ENCODE measurements at places on chromosomes 11 and 22.

GRCh38 chr11:27352781-27353180 is 10.2 kb downstream of the CCDC34 start:
- DNase-seq, result no peak

DNA sequence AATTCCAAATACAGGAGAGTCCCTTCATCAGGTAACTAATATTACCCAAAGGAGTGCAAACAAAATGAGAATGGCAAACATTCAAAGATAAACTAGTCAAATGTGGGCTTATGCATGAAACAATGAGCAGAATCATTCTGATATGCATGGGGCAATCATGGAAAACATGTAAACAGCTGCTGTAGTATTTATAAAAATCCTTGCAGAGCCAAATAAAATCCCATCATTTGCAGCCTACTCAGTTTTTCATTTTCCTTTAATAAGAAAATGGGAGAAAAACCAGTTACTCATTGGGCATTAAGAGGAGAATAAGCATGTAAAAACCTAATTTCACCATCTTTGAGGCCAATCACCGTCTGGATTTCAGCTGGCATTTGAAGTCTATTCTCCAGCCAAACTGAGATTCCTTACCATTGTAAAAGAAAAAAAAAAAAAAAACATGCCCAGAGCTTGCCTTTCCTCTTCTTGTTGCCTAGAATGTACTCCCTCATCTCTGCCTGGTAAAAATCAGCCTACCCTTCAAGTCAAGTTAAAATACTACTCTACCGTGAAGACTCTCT is 249.1 kb downstream of the TTC28 start:
- DNase-seq, result no peak

DNA sequence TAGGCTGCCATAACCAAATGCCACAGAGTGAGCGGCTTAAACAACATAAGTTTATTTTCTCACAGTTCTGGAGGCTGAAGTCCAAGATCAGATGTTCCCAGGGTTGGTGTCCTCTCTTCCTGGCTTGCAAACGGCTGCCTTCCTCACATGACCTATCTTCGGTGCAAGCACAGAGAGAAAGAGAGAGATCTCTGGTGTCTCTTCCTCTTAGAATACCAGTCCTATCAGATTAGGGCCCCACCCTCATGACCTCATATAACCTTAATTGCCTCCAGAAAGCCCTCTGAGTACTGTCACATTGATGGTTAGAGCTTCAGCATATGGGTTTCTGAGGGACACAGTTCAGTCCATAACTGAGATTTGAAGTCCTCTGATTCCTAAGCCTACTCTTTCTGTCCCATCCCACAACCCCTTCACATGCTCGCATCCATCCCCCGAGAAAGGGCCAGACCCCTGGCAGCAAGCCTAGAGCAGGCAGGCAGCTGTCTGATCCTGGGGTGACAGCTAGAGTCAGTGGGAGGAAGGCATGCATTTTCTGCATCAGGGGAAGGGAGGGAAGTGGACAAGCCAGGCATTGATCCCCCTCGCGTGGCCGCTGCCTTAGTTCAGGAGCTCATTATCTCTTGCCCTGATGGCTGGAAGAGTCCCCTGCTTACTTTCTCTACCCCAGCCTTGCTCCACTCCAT is 114.1 kb downstream of the FAR1 start:
- no peak for DNase-seq

GRCh38 chr11:72971192-72971967 is 157.2 kb downstream of the ATG16L2 start:
- no peak for DNase-seq

DNA sequence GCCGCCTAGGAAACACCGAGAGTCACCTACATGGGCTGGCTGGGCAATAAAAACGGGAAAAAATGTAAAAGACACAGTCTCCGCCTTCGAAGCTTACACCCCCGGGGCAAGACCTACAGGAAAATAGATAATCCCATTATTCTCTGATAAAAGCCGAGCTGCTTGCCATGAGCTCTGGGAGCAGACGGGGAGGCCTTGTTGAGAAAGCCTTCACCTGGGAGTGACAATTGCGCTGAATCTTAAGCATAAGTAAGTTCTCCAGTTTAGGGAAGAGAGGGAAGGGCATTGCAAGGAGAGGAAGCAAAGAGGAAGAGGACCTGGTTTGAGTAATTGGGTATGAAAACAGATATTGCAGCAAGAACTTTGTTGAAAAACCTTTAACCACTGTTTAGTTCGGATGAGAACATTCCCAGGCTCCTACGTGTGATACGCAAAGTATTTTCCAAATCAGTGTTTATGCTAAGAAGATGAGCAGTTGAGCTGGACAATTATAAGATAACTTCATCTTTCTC is 813 bp upstream of the BTBD10 start:
- DNase-seq, result no peak

- no peak for DNase-seq
Measured at GRCh38 chr11:23772081-23772480, 724.8 kb upstream of the LUZP2 start.

DNA sequence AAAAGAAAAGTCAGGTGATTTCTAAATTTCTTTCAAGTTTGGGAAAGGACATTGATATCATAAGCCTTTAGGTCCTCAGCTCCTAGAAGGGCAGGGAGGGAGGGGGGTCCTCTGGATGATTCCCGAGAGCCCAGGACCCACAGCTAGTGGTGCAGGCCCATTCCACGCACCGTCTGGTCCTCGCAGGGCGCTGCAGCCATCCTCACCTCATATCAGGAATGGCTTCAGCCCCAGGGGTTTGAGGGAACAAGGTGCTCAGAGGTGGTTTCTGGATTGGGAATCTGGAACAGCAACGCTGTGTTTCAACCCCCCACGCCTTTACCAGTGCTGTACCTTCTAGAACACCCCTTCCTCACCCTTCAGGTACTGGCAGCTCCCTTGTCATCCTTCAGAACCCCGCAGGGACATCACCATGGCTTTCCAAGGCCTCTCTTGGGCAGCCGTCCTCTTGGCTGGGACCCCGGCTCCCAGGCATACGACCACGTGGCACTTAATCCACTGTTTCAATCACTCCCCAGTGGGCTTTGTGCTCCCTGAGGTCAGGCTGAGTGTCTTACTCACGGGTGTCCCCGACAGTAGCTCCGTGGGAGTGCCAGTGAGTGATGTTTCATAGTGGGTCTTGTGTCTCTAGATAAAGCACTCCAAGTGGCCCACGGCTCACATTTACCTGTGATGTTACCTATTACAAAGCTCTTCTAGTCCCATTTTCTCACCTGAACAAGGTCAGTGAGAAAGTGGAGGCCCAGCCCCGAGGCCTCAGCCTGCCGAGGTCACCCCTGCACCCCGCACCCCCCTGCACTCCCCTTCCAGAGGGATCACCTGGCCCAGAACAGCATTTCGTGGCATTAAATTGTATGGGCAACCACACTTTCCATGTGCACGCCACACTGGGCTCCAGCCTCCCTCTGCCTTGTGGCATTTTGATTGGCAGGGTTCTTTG is 93.9 kb downstream of the MORC2 start:
- no peak for DNase-seq

GRCh38 chr11:86483940-86484794 is 109.5 kb downstream of the CCDC81 start:
- no peak for DNase-seq

DNA sequence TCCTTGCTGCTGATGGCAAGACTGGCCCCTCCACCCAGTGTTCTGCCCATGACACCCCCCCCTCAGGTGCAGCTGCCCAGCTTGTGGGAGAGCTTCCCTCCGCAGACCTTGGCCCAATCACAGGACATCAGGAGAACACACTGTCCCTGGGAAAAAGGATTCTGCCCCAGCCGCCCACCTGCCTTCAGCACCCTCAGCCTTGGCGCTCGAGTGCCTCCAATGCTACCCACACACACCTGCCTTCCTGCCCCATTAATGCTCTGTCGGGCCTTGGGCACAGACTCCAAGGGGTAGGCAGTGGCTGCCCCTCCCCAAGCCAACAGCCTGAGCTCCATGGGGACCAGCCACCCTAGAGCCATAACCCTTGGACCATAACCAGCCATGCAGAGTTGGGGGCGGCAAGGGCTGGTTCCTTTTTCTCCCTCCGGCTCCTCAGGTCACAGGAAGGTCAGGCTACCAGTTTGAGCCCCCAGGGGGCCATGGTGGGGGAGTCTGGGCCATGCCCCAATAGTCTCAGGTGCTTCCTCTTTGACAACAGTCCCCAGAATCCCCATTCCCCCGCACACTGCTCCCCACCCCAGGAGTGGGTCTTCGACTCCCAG is 1.3 kb upstream of the ZNF70 start:
- DNase-seq, result no peak

GRCh38 chr11:72225411-72225951 is 914 bp downstream of the INPPL1 start:
- peak; percentile 34 for DNase-seq

DNA sequence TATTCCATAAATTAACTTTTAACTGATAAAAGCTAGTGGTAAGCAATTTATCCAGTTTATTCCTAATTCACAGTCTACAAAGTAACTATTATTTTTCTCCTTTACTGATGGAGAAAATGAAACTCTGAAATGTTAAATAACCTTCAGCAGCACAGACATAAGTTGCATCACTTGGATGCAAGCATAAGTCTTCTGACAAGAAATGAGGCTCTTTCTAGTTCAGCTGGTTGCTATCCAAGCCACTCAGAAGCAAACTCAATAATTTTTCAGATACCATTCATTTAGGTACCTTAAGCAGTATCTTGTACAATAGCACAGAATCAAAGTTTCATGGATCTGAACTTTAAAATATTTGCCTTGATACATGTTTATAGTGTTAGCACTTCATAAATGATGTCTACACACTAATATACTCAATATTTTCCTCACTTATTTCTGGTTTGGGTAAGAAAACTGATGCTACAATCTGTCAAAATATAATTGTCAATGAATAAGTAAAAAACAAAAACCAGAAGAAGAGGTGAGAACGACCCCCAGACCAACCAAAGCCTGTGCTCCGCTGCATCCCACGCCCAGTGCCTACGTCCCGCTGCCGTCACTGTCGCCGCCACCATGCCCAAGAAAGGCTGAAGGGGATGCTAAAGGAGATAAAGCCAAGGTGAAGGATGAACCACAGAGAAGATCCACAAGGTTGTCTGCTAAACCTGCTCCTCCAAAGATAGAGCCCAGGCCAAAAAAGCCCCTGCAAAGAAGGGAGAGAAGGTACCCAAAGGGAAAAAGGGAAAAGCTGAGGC is 18.1 kb downstream of the FAM168A start:
- no peak for DNase-seq

DNA sequence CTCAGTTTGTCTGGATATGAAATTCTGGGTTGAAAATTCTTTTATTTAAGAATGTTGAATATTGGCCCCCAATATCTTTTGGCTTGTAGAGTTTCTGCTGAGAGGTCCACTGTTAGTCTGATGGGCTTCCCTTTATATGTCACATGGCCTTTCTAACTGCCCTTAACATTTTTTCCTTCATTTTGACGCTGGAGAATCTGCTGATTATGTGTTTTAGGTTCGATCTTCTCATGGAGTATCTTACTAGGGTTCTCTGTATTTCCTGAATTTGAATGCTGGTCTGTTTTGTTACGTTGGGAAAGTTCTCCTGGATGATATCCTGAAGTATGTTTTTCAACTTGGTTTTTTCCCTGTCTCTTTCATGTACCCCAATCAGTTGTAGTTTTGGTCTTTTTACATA is 22.8 kb downstream of the OR52A5 start:
- DNase-seq, result no peak

DNA sequence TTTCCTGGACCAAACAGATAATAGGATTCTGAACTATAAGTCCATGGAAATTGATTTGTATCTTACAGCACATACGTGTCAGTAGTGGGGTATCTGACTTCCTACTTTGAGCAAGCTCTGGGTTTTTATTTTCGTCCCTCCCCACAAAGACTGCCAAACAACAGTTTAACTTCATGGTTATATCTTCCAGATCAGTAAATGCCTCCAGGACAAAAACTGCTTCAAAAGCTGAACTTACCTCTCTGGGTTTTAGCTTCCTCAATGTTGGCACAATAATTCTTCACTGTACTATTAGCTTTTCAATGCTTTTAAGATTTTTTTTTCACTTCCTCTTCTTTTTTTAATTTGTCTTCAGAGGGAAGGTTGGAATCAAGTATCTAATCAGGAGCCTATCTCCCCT is 4.2 kb upstream of the DPF2 start:
- DNase-seq, result no peak

DNA sequence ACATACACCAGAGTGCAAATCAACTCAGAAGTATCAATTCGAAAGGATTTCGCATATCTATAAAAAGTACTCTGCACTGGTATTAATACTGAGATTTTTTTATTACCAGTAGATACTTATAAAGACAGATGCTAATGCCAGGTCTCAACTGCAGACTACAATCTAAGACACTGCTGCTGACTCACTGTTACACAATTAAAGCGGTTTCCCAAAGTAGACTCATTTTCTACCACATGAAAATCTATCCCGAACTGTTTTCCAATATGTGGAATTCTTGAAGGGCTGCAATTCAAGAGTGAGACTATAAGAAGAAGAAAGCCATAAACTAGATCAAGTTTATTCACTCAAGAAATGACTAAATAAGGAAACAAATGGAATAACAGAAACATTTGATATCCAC is 57.2 kb upstream of the ARHGAP32 start:
- DNase-seq, result no peak

GRCh38 chr22:19745155-19746101 is 15.2 kb upstream of the TBX1 start:
- DNase-seq, result no peak

- no peak for DNase-seq
Measured at GRCh38 chr11:85182441-85183387, 444.4 kb downstream of the DLG2 start.

DNA sequence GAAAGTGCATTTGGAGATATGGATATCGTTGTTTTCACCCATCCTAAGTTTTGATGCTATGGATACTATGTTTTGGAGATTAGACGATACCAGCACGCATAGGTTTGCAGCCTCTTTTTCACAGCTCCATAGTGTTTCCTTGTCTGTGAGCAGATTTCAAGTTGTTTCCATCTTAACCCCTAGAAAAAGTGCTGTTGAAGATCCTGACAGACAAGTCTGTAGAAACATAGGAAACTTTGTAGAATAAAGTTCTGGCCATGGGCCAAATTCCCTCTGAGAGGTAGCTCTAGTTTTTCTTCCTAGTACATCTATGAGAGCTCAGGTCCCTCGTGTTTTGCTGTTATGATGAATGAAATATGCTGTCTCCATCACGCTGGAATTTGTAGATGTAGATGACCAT is 32.4 kb downstream of the ST3GAL4 start:
- no peak for DNase-seq

- no peak for DNase-seq
Measured at GRCh38 chr11:99352642-99353041, 331.9 kb downstream of the CNTN5 start.

- DNase-seq, result no peak
Measured at GRCh38 chr11:418343-419247, 3.8 kb upstream of the SIGIRR start.

DNA sequence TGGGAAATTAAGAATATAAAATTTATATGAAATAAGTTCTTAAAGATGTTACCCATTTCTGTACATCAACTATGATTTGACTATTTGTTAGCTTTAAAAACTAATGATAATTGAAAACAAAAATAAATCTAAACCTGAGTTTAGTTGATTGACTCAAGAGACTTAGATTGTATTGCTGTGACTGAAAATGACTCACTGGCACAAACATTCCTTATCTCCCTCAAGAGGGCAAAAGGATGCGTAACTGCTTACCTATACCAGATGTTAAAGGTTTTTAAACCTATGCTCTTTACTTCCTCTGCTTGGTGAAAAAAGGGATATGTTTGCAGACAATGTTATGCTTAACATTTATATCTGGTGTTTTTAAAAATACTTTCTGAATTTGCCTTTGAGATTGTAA is 30.3 kb downstream of the ATM start:
- no peak for DNase-seq

All from activated CD8-positive, alpha-beta memory T cell treated with anti-CD3 and anti-CD28 coated beads, Interleukin-2, amount 50 U/mL, for 4 hours (primary cell).